K562 (cell line): ENCODE measurements at places on chromosomes 7 and 10. TPM values are rescaled to one million over a fixed set of nuclear protein-coding genes. Genes with fewer than 3 reads are reported as not detected.

DNA sequence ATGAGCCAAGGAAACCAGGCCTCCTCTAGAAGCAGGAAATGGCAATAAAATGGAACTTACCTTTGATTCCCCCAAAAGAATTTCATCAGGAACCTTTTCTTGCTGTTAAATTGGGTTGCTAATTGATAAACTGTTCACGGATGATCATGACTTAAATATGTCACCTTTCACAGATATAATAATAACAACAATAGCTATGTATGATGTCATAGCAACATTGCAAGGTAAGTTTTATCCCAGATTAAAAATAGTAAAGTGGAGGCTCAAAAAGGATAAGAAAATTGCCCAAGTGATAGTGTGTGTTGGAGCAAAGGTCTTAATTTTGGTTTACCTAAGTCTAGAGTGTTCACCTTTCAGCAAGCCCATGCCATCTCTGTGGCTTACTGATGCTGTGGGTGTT, 357.6 kb upstream of the CELF2 start:
- no peak overlapping the region for H3K4me3 ChIP-seq
- H3K27me3 ChIP-seq = no peaks in the 10 kb centered on the region
- H3K4me1 ChIP-seq = no peaks in the 10 kb centered on the region
- no peak overlapping the region for H3K27ac ChIP-seq
- no peaks in the 10 kb centered on the region for H3K36me3 ChIP-seq

- H3K27ac ChIP-seq = no peak overlapping the region
- H3K4me3 ChIP-seq = no peak overlapping the region
- peaks cover 3% of the 10 kb centered on the region; the same call in 1 of the 3 replicates for H3K36me3 ChIP-seq
- no peaks in the 10 kb centered on the region for H3K4me1 ChIP-seq
Observed at GRCh38 chr7:43590862-43591557, 8.1 kb downstream of the STK17A start.

GRCh38 chr7:143285470-143285778, 666 bp downstream of the TMEM139 start:
- no peak for DNase-seq
- peaks cover 11% of the 10 kb centered on the region; the same call in 1 of the 3 replicates for H3K36me3 ChIP-seq
- no peak overlapping the region for H3K27ac ChIP-seq
- H3K4me3 ChIP-seq = no peak overlapping the region
- H3K27me3 ChIP-seq = no peaks in the 10 kb centered on the region

Gene SLC26A3
- 0.86 and 1.1 TPM in 2 replicates for total RNA-seq

Gene TMEM139
- 0.81 and 1.5 TPM in 2 replicates for total RNA-seq
